NCI-H510A (cell line): ENCODE measurements at places on chromosomes 2 and 18.
A peak's percentile ranks its signal among the peaks of the same experiment; 100 is the strongest.

GRCh38 chr18:10604182-10604581 lies 78.4 kb downstream of the NAPG start:
- DNase-seq = no peak

DNA sequence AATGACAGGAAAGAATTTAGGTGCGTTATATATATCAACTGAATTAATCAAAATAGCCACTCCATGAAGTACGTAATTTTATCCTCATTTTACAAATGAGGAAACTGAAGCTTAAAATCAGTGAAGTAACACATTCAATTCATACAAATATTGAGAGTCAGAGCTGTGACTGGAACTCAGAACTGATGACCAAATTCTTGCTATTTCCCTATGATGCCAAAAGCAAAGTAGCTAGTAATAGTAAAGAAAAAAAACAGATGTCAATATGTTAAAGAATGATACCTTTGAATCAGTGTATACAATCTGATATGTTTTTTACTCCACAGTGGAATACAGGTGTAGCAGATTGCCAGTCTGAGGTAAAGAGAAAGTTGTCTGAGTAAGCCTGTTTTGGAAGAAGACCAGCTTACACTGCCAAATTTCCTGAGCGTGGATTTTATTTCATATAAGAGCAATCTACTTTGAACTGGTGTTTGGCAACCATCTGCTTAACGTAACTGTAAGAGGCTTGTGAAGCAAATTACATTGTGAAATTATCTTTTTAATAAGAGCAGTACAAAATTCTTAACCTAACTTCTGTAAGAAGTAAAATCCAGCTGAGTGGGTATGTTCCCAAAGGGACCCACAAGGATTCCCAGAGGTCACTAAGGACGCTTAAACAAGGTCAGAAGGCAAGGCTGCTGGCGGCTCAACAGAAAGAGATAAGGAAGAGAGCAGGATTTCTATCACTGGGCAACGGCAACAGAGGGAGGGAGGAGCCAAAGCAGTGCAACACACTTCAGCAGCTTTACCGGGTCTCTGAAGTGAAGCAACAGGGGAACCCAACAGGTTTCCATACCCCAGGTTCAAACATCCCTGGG lies 85.6 kb downstream of the IKZF2 start:
- peak; percentile 44 for DNase-seq

- no peak for DNase-seq
Measured at GRCh38 chr2:240884221-240884620, 11.7 kb downstream of the MAB21L4 start.

- no peak for DNase-seq
Measured at GRCh38 chr18:75475228-75475627, 47.7 kb upstream of the SMIM21 start.

DNA sequence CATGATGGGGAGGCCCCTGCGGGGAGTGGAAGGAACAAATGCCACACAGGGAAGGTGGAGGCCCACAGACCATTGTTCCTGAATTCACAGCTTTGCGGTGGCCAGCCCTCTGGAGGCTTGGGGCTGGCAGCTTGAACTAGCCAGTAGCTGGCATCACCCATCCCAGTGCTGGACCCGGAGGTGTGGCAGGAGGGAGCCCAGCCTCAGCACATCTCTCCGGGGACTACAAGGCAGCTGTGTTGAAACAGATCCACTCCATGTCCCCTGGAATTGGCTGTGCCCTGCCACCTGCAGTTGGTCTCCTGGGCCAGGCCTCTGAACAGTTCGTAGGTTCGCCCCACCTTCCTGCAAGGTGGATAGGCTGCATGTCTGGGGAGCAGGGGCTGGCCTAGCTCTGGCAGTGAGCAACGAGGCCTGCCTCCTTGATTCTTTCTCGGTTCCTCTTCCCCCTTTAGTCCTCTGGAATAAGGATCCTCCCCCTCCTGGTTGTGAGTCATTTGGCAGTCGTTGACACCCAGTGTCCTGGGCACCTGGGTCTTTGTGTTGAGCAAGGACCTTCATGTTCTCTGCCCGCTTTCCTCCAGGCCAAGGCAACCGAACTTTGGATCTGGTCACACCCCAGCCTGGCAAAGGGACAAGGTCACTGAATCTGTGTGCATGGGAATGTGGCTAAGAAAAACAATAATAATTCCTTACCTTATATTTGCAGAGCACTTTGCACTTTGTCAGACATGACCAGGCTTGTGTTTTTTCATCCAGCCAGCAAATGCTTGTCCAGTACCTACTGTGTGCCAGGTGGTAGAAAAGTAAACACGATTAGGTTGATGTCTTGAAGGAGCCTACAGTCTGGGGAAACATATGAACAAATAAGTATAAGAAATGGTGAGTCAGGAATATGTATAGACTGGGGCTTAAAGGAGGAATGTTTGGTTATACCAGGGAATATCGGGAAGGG lies 55.0 kb upstream of the MCFD2 start:
- no peak for DNase-seq

GRCh38 chr2:207394812-207395534 lies 134.8 kb upstream of the CREB1 start:
- no peak for DNase-seq

DNA sequence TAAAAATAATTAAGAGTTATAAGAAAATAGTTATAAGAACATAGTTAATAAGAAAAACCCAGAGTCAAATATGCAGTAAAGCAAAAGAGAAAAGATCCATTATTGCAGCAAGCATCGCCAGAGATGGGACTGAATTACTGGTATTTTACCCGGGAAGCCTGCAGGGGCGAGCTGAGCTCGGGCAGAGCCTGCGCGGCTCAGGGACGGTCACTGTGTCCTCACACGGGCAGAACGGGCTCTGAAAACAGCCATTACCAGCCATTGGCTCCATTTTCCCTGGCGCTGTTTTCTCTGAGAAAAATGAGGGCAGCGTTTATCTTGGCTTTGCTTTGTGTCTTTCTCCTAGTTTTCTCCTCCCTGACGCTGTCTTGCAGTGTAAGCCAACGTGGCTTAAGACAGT lies 95.3 kb upstream of the ALKAL2 start:
- DNase-seq = no peak

DNA sequence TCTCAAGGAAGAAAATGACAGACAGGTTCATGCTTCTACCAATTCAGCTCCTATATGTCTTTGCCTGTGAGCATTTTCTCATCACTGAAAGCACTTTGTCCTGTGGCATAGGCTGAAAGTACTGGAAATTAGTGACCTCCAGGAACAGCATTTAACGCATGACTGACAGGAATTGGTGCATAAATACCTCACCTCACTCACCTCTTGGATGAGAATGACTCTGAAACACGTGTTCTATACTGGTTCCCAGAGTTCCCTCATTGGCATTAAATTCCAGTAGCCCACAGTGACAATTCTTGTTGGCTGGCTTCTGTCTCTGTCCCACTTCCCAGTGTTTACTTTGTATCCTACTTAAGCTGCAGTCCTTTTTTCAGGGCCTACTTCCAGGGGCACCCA lies 83.4 kb upstream of the MAPRE2 start:
- DNase-seq = no peak

GRCh38 chr2:2828774-2829368 lies 497.8 kb upstream of the MYT1L start:
- no peak for DNase-seq

- DNase-seq = no peak
Measured at GRCh38 chr2:217790195-217790594, 212.6 kb downstream of the TNS1 start.

DNA sequence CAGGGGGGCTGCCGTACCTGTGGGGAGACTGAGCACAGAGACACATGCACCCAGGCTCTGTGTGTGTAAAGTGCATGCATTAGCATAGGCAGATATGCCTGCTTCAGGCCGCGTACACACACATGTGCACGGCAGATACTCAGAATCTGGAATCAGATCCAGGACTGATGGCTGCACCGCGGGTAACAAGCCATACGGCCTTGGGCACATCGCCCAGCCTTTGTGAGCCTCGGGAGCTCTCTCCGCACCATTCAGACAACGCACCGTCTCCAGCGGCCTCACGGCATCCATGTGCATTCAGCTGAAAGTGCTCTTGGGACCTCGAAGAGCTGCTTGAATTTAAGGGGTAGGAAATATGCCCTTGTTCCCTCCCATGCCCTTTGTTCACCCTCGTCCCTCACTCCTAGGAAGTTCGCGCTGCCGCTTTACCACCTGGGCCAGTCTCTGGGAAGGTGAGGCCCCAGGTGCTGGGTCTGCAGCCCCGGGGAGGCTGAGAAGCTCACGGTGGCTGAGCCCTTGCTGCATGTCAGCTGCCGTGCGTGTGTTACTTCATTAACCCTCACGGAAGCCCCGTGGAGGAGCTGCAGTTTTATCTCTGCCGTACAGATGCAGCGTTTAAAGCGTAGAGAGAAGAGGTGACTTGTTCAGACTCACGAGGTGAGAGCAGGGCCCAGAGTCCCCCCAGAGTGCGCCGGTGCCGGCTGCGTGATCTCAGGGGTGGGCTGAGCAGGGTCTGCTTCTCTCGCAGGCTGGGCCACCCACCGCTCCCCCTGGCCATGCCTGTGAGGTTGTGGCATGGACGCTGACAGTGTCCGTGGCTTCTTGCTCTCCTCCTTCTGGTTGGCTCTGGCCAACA lies 377.7 kb upstream of the MYT1L start:
- DNase-seq = no peak

- DNase-seq = peak; percentile 9
Measured at GRCh38 chr18:73719611-73720010, 428.0 kb downstream of the FBXO15 start.

DNA sequence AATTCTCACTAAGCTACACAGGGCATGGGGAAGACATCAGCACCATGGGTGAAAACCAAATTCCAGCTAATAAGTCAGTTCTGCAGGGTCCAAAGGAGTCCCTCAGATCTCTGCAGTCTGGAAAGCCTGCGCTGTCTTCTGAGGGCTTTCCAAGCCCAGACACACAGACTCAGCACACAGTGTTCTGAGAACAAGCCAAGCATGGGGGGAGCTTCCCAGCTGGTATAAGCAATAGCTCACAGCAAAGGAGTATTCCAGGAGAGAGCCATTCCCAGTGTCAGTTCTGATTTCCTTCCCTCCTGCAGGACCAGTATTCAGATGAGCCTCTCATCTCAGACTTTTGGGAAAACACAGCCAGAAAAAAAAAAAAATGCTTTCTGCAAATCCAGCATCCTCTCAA lies 370.8 kb downstream of the TNS1 start:
- no peak for DNase-seq

- DNase-seq = no peak
Measured at GRCh38 chr18:21218862-21219261, 23.2 kb upstream of the GREB1L start.

- DNase-seq = no peak
Measured at GRCh38 chr2:238103465-238104225, 3.5 kb downstream of the ESPNL start.

DNA sequence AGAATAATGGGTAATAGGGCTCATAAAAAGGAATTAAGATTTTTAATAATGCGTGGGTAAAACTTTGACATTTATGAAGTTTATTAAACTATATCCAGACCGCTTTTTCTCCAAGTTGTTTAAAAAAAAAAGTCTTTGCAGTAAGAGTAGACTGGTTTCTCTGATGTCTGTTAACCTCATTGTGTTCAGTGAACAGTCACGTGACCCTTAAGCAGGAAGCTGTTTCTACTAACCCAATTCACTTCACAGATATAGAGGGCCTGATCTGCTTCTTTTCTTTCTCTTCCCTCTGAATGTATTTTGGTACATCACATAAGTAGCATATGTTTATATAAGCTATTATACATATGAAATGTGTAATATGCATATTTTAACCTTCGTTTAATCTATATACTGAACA lies 1011.3 kb upstream of the CELF4 start:
- no peak for DNase-seq

DNA sequence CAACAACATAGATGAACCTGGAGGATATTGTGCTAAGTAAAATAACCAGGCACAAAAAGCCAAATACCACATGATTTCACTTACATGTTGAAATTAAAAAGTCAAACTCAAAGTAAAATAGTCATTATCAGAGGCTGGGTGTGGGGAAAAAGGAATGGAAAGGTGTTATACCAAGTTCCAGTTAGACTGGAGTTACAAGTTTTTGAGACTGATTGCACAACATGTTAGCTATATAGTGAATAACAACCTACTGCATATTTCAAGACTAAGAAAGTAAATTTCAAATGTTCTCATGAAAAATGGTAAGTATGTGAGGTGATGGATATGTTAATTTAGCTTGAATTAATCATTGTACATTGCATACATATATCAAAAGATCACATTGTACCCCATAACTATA lies 116.8 kb upstream of the HNMT start:
- no peak for DNase-seq

DNA sequence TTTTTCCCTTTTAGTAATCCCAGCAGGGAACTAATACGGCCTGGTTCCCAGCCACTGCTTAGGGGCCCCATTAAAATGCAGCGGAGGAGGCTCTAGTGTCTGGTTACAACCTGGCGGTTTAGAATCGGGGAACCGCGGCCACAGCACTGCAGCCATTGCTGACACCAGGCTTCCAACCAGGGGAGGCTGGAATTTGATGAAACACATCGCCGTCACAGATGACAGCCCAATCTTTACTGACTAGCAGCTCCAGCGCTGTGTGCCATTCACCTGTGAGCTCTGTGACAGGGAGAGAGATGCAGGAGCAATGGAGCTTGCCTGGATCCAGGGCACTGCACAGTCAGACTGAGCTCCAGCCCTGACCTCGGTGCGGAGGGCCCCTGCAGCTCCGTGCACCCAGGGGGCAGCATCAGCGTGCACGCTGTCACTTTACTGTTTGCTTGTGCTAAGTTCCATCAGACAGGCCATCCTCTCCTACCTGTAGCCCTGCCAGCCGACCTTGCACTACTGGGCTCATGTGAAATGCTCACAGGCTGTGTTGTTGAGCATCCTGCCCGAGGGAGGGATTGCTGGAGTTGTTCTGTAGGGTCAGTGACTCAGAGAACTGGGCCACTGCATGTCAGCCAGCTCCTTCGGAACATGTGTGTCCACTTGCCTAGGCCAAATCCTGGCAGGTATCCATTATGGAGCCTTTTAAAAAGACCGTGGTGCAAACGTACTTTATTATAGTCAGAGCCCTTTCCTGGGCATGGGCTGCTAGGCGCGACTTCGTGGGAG lies 203.5 kb downstream of the SEPTIN10 start:
- DNase-seq = no peak

DNA sequence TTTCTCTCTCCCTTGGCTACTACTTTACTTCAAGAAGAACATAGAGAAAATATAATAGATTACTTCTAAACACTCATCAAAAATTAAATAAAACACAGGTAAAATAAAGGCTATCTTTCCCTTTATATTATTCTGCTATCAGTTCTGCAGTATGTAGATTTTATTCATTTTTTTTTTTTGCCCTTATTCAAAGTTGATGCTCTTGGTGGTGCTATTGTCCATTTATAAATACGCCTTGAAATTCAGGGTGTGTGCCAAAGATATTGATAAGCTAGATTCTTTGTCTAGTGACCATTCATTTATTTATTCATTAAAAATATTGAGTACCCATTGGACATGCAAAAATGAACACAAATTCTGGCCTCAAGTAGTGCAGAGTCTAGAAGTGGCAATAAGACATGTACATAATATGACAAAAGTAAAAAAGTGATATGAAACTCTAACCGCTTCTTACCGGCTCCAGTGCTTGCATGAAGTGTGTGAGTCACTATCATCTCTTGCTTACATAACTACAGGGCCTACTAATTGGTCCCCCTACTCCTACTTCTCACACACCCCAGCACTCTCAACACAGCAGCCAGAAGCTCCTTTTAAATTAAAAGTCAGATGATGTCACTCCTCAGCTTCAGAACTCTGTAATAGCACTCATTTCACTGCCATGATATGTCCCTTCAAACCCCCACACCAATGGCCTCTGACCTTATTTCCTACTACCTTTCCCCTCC lies 208.3 kb upstream of the FANCL start:
- no peak for DNase-seq
